ENCODE measurements at places on chromosomes 7 and 10.

DNA sequence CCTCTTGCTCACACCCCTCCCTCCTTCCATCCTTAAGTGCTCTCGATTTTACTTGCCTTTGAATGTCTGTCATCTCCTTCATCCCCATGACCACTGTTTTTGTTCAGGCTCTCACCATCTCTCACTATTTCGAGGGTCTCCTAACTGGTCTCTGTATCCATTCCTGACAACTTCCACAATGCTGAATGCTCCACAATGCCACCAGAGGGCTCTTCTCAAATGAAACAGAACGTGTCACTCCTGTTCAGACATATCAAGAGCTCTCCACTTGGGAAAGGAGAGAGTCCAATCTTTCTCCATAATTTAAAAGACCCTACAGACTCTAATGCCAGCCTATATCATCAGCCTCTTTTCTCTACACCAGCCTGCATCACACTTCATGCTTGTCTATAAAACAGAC, 9.0 kb upstream of the SLC13A1 start:
- peak; percentile 32 for DNase-seq

- no peak for DNase-seq
Observed at GRCh38 chr7:154255324-154255723, 203.1 kb downstream of the DPP6 start.

DNA sequence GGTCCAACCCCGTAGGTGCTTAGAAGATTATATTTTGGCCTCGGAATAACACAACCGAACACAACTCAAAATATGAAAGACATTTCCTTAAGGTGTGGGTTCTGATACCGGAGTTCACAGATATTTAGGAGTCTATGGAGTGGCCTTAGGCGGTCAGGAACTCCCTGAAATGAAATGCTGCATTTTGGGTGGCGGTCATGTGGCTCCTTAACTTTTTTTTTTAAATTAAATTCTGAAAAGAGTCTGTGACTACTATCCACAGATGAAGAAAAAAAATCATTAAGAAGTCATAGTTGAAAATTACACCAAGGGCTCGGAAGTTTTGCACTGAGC, 290.9 kb upstream of the NFE2L3 start:
- DNase-seq, result no peak

DNA sequence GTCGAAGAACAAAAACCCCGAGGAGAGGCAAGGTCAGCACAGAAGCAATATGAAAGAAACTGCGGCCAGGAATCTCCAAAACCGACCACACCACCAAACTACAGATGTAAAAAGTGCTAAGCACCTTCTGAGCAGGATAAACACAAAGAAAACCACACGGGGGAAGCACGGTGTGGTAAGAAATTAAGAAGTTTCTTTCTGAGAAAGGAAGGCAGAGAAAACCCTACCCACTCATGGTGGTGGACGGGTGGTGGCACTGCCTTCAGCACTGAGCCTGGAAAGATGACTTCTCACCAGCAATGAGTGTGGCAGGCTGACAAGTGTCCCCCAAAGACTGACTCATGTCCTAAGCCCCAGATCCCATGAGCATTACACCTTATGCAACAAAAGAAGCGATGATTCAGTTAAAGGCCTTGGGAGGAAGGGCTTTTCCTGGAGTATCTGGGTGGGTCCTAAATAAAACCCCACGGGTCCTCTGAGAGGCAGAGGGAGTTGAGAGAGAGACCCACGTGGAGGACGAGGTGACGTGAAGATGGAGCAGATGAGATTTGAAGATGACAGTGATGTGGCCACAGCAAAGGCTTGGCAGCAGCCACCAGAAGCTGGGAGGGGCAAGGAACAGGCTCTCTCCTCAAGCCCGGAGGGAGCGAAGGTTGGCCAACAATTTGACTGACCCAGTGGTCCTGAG, 124.9 kb downstream of the DLG5 start:
- DNase-seq, result no peak

GRCh38 chr10:60340973-60341372, 48.7 kb downstream of the ANK3 start:
- DNase-seq, result no peak

All from H4 (cell line).